ENCODE measurements at places on chromosomes 6 and 20. TPM values are rescaled to one million over a fixed set of nuclear protein-coding genes. Genes with fewer than 3 reads are reported as not detected.

DNA sequence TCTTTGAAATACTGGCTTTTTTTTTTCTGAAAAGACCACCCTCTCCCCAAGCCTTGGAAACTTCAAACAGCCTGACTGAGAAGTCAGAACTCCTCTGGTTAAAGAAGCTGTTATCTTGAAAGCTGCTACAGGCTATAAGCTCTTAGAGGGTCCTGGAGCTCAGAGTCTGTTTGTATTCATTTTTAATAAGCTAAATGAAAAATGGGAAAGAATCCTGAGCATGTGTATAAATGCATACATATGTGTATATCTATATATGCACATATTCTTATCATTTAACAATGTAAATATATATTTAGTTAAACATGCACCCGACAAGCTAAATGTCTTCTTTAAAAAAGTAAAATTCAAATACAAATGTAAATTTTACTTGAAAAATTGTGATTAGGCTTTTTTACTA lies 494.9 kb upstream of the POU3F2 start:
- H3K4me1 ChIP-seq = no peaks in the 10 kb centered on the region
- DNase-seq = no peak
- no peak overlapping the region for H3K4me3 ChIP-seq
- H3K36me3 ChIP-seq = no peaks in the 10 kb centered on the region
- no peak overlapping the region for H3K27ac ChIP-seq

- DNase-seq = no peak
- H3K36me3 ChIP-seq = no peaks in the 10 kb centered on the region
- H3K4me3 ChIP-seq = no peak overlapping the region
- H3K27me3 ChIP-seq = peaks cover 29% of the 10 kb centered on the region
- no peaks in the 10 kb centered on the region for H3K4me1 ChIP-seq
- H3K27ac ChIP-seq = no peak overlapping the region
These were observed 99.2 kb downstream of the OR2B2 start for GRCh38 chr6:27812805-27813492.

- H3K4me1 ChIP-seq = no peaks in the 10 kb centered on the region
- no peak overlapping the region for H3K27ac ChIP-seq
- H3K27me3 ChIP-seq = no peaks in the 10 kb centered on the region
- DNase-seq = no peak
These were observed 42.4 kb downstream of the NEDD9 start for GRCh38 chr6:11189865-11190624.

DNA sequence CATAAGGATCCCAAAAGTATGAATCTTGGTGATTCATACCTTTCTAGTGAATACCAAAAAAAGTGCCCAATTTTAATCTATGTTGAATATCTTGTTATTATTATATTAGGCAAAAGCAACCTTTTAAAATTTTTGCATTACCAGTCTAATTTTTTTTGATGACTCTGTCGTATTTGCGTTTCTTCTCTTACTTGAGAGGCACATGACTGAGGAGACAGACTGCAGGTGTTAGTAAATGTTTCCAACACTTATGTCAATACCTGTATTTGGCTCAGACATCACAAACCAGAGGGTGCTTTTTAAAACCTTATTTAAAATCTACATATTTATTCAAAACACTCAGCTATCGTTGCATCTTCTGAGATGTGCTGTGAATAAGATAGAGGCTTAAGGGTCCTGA lies 27.1 kb downstream of the ID4 start:
- DNase-seq = no peak
- H3K27me3 ChIP-seq = no peaks in the 10 kb centered on the region
- H3K27ac ChIP-seq = no peak overlapping the region
- no peaks in the 10 kb centered on the region for H3K36me3 ChIP-seq

ANKRD66 gene
- not detected for total RNA-seq

NOX3 gene
- not detected for total RNA-seq

CRISP2 gene
- total RNA-seq = not detected

JPH2 gene
- 72.0 TPM for total RNA-seq

COL11A2 gene
- 0.59 TPM for total RNA-seq

TCF15 gene
- total RNA-seq = 0.97 TPM
